Fibroblast of upper back skin (primary cell): ENCODE measurements at places on chromosomes 11 and 22.

DNA sequence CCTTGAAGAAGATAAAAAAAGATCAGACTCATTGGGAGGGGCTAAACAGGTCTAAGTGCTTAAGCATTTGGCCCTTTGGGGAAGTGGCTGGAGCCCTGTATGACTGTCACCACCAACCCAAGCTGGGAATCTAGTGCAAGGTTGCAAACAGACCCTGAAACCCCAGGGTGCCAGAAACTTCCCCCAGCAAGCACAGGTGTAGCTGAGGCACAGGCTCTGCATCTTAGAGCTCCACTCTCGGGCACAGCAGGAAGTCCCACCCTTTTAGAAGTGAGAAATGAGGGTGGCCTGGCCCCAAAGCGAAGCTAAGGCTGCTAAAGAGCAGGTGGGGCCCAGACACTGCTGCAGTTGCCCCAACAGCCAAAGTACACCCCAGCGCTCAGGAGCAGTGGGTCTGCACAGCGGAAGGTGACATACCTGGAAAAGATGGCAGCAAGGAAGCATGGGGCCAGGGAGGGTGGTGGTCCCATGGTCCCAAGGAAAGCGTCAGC lies 5.8 kb upstream of the KDM2A start:
- DNase-seq = no peak

DNA sequence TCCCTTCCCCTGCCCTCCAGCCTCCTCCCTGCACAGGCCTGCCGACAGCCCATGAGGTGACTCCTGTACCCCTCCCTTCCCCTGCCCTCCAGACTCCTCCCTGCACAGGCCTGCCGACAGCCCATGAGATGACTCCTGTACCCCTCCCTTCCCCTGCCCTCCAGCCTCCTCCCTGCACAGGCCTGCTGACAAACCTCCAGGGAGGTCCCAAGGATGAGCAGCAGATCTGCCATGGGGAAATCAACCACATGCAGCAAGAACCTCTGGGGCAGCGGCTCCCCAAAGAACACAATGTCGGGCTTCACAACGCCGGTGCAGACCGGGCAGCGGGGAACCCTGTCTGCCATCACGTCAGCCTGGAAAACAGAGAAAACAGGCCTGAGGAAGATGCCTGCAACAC lies 12.3 kb downstream of the SIRT3 start:
- no peak for DNase-seq

- no peak for DNase-seq
Measured at GRCh38 chr11:74009675-74010305, 905 bp upstream of the UCP3 start.

GRCh38 chr11:60782393-60783140 lies 2.6 kb upstream of the MS4A10 start:
- DNase-seq = no peak

GRCh38 chr11:119450590-119451326 lies 27.8 kb upstream of the THY1 start:
- DNase-seq = peak; percentile 29

- DNase-seq = peak; percentile 69
Measured at GRCh38 chr22:36156515-36157419, 3.8 kb downstream of the APOL3 start.

DNA sequence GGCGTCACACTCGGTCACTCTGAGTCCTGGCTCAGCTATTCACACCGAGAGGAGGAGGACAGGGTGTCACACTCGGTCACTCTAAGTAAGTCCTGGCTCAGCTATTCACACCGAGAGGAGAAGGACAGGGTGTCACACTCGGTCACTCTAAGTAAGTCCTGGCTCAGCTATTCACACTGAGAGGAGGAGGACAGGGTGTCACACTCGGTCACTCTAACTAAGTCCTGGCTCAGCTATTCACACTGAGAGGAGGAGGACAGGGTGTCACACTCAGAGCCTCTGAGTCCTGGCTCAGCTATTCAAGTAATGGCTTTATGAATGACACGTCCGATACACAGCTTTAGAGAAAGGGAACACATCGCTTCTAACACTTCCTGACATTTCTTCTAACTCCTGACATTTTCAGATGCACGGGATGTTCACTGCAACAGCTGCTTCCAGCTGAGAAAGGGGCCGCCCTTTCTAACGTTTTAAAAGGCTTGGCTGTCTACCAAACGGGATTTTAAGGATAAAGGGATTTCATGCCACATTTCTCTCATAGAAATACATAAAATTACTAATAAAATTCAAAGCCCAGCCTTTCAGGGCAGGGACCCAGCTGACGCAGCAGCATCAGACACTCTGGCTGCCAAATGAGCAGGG lies 28.1 kb downstream of the DRD4 start:
- DNase-seq = peak; percentile 12
